ENCODE measurements at places on chromosomes 3 and 15.

GRCh38 chr3:144879701-144880100 lies 908.1 kb downstream of the DIPK2A start:
- no peak for DNase-seq

GRCh38 chr15:27234593-27234992 lies 263.6 kb downstream of the GABRG3 start:
- DNase-seq: no peak

- DNase-seq: no peak
Measured at GRCh38 chr3:49732597-49732996, 8.8 kb upstream of the GMPPB start.

- peak; percentile 24 for DNase-seq
Measured at GRCh38 chr15:57550640-57551039, 41.1 kb upstream of the MYZAP start.

- no peak for DNase-seq
Measured at GRCh38 chr3:27633224-27633545, 88.9 kb downstream of the EOMES start.

GRCh38 chr3:67650084-67650483 lies 4.3 kb downstream of the SUCLG2 start:
- DNase-seq: no peak

DNA sequence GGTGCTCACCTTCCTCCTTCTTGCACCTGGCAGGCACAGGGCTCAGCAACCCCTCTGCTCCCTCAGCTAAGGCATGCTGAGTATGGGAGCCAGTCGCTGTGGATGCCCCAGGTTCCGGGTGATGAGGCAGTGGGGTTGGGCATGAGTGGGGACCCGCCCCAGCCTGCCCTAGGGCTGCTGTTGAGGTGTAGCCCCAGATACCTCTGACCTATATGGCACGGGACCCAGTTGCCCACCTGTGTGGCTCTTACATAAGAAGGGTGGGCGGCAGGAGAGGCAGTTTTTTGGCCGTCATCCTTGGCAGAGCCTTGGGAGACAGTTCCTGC lies 21.0 kb downstream of the ACSBG1 start:
- no peak for DNase-seq

- DNase-seq: no peak
Measured at GRCh38 chr3:9949115-9949514, 3.1 kb downstream of the PRRT3 start.

GRCh38 chr3:157040456-157040855 lies 119.5 kb downstream of the CCNL1 start:
- DNase-seq: no peak

- no peak for DNase-seq
Measured at GRCh38 chr15:97874139-97874538, 86.4 kb upstream of the ARRDC4 start.

DNA sequence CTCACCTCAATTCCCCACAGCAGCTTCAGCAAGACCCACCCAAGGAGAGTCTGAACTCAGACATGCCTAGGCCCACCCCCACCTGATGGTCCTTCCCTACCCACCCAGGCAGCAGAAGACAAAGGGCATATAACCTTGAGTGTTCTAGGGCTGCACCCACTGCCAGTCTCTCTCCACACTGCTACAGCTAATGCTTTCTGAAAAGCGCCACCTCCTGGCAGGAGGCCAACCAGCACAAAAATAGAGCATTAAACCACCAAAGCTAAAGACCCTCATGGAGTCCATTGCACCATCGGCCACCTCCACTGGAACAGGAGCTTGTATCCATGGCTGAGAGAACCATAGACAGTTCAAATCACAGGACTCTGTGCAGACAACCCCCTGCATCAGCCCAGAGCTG lies 11.3 kb upstream of the RPL39L start:
- DNase-seq: no peak

- no peak for DNase-seq
Measured at GRCh38 chr3:190502946-190503345, 10.9 kb upstream of the IL1RAP start.

DNA sequence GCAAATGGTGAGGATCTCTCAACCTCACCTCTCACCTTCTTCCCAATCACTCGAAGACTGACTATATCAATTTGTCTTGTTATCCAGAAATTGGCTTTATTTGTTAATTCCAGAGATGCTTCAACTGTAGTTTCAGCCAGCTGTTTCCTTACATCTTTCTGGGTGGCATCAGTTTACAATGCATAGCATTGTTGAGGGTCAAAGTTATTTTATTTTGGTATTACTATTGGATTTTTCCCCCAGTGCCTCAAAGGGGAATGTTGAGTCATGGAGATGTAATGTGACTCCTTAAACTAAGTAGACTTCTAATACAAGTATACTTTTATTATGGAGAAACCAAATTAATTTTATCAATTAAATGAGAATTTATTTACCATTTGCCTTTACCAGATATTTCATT lies 351.6 kb downstream of the TIGIT start:
- no peak for DNase-seq

GRCh38 chr3:118332699-118333098 lies 701.9 kb downstream of the IGSF11 start:
- no peak for DNase-seq

Data from C1 segment of cervical spinal cord (tissue), 14 donors.